Tongue (tissue), 3 donors: ENCODE measurements at places on chromosomes 1 and 21. TPM values are rescaled to one million over a fixed set of nuclear protein-coding genes. Genes with fewer than 3 reads are reported as not detected.

Gene LYPD8
- total RNA-seq: not detected

Gene KRTAP12-2
- not detected for total RNA-seq

Gene KPNA6
- 36.3 TPM for total RNA-seq

Gene GRIK3
- 3.2 TPM for total RNA-seq

Gene TFF1
- total RNA-seq: not detected

Gene NEK2
- 9.5 TPM for total RNA-seq

Gene LEMD1
- not detected for total RNA-seq

Gene NGF
- total RNA-seq: 2.3 TPM

Gene PRDM2
- total RNA-seq: 29.5 TPM

Gene RGS8
- total RNA-seq: 0.10 TPM

Gene F13B
- not detected for total RNA-seq

Gene ICOSLG
- total RNA-seq: 3.1 TPM

Gene LCE1B
- total RNA-seq: not detected

Gene ASCL5
- total RNA-seq: not detected
